Uterus (tissue), 4 donors: ENCODE measurements at places on chromosomes 5 and 9.

DNA sequence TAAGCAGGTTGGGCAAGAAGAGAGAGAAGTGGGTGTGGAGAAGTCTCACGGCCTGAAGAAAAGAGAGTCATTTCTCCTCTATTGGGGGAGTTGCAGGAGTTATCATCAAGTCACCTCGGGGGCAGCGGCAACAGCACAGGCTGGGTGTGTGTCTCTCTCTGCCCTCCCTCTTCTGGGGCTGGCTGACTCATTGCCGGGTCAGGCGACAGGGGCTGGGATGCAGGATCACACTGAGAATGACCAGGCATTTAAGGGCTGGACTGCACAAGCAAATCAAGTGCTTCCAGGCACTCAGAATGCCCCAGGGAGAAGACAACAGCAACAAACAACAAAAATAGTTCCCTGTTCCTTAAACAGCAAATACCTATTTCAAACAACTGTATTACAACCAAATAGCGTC lies 6.3 kb upstream of the EQTN start:
- no peak for DNase-seq

- DNase-seq = no peak
Measured at GRCh38 chr5:50646591-50646990, 19.8 kb upstream of the PARP8 start.

- no peak for DNase-seq
Measured at GRCh38 chr9:135416664-135417290, 62.8 kb upstream of the PPP1R26 start.

- no peak for DNase-seq
Measured at GRCh38 chr9:71582347-71582746, 186.0 kb downstream of the CEMIP2 start.

DNA sequence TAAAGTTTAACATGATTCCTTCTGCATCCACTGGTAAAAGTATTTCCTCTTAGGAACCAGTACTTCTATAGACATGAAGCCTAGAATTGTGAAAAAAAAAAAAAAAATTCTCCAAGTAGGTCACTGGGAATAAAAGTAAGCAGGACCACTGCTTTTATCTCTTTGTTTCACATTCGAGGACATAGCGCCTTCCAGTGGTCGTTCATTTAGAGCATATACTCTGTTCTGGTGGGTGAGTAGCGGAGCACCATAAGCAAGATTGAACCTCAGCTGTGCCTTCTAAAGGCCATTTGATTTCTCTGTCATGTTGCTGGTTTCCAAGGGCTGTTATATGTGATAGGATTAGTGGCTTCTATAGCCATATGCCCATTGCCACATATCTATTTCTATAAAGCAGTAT lies 393.1 kb downstream of the TMEM232 start:
- DNase-seq = no peak

DNA sequence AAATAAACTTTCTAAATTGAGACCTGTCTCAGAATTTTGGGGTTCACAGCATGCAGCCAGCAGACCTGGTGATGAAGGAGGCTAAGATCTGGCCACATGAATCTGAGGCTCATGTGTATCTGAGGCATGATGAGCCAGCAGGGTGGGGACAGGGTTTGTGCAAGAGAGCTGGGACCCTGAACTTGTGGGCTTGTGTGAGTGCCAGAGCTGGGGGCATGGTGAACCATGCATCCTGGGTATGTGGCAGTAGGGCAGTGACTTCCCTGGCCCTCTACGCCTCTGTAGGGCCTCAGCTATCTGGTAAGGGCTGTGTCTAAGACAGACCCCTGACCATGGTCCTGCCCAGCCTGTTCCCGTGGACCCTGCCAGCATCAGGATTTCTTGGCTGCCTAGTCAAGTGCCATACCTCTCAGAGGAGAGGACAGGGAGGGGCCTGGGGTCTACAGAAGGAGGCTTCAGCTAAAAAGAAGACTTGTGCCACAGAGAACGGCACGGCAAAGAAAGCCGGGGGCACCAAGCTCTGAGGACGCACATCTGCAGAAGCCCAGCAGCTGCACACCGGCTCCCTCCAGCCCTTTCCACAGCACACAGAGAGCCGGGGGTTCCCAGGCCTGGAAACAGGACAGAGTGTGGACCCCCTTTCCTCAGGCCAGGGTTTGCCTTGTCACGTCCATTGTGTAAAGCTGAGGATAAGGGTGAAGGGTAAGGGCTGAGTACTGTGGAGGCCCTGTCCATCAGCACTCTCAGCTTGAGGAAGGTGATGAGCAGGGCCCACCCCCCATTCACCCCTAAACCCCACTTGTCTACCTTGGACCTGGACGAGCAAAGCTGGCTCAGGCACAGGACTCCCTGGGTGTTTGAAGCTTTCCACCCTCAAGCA lies 130.1 kb downstream of the MRPL36 start:
- no peak for DNase-seq

- no peak for DNase-seq
Measured at GRCh38 chr5:147912011-147912410, 5.7 kb upstream of the C5orf46 start.

DNA sequence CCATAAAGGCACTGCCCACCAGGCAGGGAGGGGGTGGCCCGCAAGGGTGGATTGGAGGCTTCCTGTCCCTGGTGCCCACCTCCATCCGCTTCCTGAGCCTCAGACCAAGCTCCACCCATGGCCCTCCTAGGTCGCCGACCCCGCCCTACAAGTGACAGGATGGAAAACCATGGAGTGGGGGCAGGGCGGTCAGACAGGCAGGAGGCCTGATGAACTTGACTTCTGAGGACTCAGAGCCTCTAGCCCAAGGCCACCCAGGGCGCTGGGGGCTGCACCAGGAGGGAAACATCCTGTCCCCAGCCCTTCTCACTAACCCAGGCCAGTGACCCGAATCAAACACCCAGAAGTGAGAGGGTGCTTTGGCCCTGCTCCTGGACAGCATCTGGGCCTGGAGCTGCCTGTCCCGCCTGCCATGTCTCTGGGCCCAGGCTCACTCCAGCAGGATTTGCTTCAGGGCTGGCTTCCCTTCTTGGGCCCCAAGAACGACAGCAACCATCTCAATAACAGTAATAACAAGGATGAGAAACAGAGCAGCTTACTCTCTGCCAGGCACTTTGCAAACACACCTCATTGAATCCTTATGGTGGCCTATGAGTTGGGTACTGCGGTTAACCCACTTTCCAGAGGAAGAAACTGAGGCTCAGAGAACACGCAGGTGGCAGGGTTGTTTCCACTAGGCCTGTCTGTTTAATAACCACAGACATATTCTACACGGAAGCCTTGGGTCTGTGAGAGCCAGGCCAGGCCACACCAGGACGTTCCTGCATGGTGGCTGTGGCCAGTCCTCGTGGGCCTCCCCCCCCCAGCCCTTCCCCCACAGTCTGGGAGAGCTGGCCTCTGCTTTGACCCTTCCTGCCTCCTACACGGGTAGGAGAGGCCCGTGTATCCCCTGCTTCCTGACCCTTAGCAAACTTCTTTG lies 4.4 kb upstream of the ST6GALNAC6 start:
- DNase-seq = no peak

DNA sequence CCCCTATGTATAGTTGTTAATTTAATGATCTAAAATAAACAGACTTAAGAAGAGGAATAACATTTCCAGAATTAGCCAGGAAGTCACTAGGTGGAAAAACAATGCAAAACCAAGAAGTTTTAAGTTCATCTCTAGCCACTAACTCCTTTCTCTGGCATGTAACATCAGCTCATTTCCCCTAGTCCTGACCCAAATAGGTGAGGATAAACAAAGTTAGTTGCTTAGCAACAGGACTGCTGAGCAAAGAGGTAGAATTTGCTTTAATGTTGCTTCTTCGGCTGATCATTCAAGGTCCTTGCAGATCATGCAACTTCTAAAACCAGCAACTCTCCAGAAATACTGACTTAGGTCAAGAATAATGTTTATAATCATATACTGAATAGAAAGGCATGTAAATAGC lies 675.8 kb downstream of the CETN3 start:
- no peak for DNase-seq

DNA sequence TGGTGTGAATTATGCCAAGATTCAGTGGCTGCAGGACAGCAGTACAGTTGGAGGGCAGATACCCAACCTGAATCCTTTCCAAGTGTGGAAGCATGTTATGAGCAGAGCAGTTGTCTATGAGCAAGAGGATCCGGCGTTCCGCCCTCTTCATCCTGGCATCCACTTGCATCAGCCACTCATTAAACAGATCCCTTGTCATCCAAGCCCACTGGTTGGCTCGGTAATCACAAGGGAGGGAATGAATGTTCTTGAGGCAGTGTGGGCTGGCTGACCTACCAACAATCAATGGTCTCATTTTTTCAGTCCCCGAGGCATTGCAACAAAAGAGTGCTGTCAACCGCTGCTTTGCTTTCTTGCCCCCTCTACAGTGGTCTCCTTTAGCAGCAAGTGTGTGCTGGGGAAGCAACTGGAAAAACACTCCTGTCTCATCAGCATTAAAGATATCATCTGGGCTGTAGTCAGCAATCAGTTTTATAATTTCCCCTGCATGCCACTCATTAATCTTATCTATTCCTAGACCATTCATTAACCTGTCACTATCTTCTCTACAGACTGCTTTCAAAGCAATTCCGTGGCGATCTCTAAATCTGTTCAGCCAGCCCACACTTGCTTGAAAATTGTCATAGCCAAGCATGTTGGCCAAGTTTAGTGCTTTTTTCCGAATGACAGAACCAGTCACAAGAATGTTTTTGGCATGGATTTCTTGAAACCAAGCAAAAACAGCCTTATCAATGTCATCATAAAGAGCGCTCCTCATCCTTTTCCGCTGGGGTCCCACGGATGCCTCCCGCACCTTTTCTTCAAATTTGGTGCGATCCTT lies 4.9 kb downstream of the TIGD6 start:
- DNase-seq = no peak

DNA sequence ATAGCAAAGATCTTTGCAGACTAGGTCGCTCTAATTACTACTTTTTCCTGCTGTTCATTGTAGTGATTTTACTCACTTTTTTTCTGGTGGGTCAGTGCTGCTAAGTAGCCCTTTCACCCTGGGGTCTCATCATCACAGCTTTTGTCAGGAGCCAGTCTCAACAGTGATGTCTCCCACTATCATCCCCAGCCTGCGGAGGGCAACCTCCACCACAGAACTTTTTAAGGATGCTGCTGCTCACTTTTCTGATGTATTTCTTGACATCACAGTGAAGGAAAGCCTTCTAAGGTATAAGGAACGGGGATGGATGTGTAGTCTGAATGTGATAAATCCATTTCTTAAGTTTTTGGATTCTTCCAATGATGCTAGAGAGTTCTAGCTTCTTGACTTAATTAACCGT lies 242.5 kb upstream of the RIOK2 start:
- DNase-seq = no peak

- no peak for DNase-seq
Measured at GRCh38 chr5:76503929-76504328, 100.8 kb downstream of the IQGAP2 start.

- no peak for DNase-seq
Measured at GRCh38 chr9:36424289-36425055, 24.4 kb upstream of the RNF38 start.

DNA sequence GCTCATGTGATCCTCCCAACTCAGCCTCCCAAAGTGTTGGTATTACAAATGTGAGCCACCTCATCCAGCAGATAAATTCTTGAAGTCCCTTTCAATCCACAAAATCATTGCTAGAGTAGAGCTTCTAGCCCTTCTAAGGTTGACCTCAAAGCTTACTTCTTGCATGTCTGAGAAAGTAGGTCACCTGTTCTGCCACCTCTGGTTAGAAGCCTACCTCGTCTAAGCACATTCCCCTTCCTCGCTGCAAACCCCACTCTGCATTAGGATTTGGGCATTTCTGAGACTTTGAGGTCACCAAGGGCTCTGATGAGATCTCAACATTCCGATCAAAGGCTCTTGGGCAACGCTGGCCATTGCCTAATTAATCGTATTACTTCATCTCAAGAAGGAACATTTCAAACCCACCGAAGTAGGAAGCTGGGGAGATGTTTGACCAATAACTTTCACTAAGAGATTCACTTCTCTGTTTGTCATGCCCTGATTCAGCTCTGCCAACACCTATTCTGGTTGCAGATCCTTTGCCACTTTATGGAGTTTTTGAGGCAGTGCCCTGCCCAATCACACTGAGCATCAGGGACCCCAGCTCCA lies 8.6 kb downstream of the ADAM19 start:
- no peak for DNase-seq

DNA sequence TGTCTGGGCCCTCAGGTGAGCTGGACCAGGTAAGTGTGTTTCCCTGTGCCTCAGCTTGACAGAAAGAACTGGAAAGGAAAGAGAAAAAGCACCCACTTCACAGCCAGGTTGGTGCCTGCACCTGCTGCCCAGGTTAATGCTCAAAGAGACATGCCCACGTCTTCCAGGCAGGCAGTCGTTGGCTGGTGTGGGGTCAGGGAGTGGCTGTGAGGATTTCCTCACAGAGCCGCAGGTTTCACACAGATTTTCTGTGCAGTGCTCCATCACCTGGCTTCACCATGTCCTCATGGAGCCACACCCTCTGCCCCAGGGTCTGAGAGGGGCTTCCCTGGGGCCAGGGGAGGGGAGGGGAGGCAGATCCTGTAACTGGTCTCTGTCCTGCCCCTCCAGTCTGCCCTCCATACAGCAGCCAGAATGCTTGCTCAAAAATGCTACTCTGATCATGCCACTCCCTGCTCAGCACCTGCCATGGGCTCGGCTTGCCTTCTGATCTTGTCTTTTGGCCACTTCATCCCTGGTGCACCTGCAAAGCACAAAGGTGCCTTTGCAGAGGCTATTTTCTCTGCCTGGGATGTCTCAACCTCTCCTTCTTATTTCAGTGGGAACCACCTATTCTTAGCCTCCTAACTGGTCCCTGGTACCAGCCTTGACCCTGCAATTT lies 82.5 kb upstream of the UBTD2 start:
- no peak for DNase-seq

GRCh38 chr9:121972501-121972981 lies 120.6 kb downstream of the TTLL11 start:
- no peak for DNase-seq

GRCh38 chr9:125511789-125512660 lies 195.0 kb downstream of the MAPKAP1 start:
- DNase-seq = no peak

DNA sequence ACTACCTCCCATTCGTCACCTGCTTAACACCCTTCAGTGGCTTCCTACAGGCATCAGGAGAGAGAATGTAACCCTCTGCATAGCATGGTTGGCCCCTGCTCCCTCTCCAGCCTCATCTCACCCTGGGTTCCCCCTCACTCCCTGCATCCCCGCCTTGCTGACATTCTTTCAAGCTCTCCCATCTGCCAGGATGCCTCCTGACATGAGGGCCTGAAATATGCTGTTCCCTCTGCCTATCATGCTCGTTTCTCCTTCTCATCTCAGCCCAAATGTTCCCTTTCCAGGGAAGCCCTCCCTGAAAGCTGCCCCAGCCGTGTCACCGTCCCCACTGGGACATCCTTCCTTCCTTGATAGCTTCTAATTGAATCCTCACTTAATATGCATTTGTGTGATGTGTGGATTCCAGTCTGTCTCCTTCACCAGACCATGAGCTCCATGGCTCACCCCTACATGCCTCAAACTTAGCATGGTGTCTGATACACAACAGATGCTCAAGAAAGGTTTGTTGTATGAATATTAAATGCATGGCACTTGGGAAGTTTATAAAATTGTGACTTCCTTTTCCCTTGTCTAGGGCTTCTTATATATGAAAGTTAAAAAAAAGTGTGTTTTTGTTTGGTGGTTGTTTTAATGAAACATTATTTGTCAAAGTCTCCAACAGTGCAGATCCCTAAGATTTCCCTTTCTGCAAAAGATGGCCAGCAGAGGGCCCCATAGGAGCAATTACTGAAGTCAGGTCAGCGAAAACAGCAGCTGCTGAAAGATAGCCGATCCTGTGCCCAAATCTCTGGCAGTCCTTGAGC lies 7.3 kb upstream of the C5orf58 start:
- peak; percentile 79 for DNase-seq

- DNase-seq = no peak
Measured at GRCh38 chr5:154745349-154745748, 9.8 kb upstream of the LARP1 start.
